ENCODE measurements at places on chromosomes 12 and 14.

DNA sequence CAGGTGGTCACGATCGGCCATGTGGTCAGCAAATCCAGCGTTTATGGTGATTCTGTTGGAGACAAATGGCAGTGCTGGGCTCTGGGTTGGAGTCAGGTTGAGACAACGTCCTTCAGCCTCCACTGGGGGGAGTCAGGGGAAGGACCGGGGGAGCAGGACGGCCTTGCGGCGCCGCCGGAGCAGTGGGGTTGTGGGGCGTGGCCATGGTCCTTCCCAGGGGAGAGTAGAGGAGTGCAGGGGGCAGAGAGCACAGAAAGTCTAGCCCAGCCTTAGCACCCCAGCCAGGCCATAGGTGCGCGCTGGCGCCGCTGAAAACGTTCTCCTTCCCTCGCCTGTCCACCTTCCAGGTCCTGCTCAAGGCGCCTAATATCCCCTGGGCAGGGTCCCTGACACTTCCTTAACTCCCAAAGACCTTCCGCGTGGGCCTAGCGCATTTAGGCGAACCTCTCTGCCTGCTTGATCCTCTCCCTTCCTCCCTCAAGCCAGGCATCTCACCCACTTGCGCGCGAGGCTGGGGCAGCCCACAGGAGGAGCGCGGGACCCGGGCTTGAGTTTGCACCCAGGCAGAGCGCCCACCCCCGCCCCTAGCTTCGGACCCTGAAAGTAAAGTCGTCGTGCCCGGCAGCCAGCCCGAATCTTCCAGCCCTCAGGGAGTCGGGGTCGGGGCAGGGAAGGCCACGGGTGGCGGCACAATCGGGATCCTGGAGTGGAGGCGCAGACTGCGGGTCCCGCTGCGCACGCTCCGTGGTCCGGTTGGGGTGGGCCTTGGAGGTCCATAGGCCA lies 3.1 kb upstream of the KIF26A start:
- DNase-seq: no peak

- no peak for DNase-seq
Measured at GRCh38 chr14:67668559-67668958, 5.9 kb downstream of the VTI1B start.

DNA sequence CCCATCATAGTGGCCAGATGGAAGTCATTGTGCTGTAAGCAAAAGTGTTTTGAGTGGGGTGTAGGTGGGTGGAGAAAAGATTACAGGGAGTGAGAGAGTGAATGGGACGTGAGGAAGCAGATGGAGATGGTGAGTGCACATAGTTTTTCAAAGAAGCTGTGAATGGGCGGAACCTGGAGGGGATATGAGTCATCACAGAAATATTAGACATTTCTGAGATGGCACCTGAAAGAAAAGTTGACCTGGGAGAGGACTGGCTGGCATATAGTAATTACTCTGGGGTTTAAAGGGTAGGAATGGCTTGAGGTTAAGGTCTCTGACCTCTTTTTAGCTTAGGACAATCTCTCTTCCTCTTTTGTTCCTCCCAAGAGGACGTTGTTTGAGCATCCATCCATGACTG lies 50.5 kb downstream of the ANO4 start:
- DNase-seq: no peak

GRCh38 chr12:93583627-93584392 lies 11.3 kb downstream of the SOCS2 start:
- DNase-seq: no peak

Measured in BJ (cell line).